ENCODE measurements at places on chromosomes 5 and 9. TPM values are rescaled to one million over a fixed set of nuclear protein-coding genes. Genes with fewer than 3 reads are reported as not detected.

The SLC36A3 gene
- not detected for total RNA-seq

The TAF11L5 gene
- total RNA-seq: not detected

The ALDH1A1 gene
- total RNA-seq: 10.9 TPM

The SLC45A2 gene
- 0.45 TPM for total RNA-seq

The TMEM215 gene
- 0.07 TPM for total RNA-seq

The RANBP17 gene
- total RNA-seq: 60.8 TPM

The LRRC70 gene
- total RNA-seq: 1.7 TPM

The PCDHGB4 gene
- 35.5 TPM for total RNA-seq

DNA sequence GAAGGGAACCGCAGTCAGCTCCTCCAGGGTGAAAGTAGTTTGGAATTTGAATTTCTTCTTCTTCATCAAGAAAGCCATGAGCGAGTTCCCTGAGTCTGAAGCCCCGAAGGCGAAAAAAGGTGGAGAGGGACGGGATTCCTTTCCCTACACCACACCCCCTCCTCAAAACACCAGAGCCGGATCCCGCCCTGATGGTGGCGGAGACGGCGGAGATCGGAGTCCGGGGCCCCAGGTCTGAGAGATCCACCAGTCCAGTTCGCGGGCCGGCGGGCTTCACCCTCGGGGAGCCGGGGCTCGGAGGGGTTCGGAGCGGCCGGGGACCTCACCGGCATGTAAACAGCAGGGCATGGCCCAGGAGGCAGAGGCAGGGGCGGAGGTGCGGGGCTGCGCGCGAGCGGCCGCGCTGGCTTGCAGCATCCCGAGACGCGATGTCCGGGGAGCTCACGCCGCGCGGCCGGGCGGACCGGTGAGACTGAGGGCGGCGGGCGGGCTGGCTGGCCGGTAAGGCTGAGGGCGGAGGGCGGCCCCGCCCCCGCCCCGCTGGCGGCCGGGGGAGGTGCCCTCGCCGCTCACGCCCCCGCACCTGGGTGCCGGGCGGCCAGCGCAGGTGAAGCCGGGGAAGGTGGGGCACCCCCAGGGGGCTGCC, 606 bp downstream of the EEIG1 start:
- peak overlapping the region; percentile 97 for H3K4me3 ChIP-seq
- H3K36me3 ChIP-seq: no peaks in the 10 kb centered on the region
- no peaks in the 10 kb centered on the region for H3K27me3 ChIP-seq

DNA sequence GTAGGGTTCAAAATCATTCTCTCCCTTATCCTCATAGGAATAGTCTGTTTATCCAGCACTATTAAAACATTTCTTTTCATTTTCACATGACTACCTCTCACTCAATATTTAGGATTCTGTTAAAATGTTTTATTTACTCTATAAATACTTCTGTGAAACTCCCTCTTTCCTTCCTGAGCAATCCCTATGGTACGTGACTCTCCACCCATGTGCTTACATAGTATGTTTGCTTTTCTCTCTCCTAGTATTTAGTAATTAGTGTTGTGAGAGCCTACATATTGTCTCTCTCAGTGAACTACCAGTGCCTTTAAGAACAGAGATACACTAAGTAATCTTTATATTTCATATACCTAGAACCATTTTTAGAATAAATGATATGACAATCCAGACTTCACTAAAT, 46.0 kb downstream of the PTPRD start:
- H3K36me3 ChIP-seq: no peaks in the 10 kb centered on the region
- H3K4me3 ChIP-seq: no peak overlapping the region
- H3K27ac ChIP-seq: no peak overlapping the region
- DNase-seq: no peak
- peaks cover 3% of the 10 kb centered on the region for H3K4me1 ChIP-seq
- H3K27me3 ChIP-seq: no peaks in the 10 kb centered on the region

DNA sequence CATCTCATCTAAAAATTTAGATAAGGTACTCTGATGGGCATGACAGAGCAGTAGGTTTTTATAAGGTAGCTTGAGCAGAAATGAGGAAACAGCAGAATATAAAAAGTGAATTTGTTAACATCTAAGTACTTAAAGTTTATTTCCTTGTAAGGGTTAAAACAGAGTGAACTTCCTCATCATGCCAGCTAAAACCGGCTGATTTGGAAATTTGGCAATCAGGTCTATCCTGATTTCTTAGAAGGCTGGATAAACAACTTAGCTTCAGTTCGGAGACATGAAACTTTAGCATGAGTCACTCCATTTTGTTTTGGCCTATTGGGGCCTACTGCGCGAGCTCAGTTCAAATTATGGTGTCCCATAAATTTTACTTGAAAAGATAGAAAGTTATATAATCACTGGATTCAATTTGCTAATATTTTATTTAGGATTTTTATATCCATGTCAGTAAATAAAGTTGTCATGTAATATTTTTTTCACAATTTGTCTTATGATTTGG, 241.6 kb upstream of the RORB start:
- no peak overlapping the region for H3K27ac ChIP-seq
- H3K4me3 ChIP-seq: no peak overlapping the region
- DNase-seq: no peak
- no peaks in the 10 kb centered on the region for H3K36me3 ChIP-seq
- no peaks in the 10 kb centered on the region for H3K4me1 ChIP-seq
- no peaks in the 10 kb centered on the region for H3K27me3 ChIP-seq

DNA sequence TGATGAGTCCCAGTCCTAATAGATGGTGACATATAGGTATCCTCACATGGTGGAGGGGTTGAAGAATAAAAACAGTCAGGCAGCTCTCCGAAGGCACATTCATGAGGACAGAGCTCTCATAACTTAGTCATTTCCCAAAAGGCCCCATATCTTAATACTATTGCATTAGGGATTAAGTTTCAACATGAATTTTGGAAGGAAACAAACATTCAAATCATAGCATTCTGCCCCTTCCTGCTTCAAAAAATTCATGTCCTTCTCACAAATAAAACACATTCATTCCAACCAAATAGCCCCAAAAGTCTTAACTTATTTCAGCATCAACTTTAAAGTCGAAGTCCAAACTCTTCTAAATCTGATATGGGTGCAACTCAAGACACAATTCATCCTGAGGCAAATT, 277.2 kb upstream of the NR4A3 start:
- no peak overlapping the region for H3K27ac ChIP-seq
- H3K4me1 ChIP-seq: no peaks in the 10 kb centered on the region
- H3K4me3 ChIP-seq: no peak overlapping the region
- H3K27me3 ChIP-seq: peaks cover 2% of the 10 kb centered on the region
- no peak for DNase-seq

DNA sequence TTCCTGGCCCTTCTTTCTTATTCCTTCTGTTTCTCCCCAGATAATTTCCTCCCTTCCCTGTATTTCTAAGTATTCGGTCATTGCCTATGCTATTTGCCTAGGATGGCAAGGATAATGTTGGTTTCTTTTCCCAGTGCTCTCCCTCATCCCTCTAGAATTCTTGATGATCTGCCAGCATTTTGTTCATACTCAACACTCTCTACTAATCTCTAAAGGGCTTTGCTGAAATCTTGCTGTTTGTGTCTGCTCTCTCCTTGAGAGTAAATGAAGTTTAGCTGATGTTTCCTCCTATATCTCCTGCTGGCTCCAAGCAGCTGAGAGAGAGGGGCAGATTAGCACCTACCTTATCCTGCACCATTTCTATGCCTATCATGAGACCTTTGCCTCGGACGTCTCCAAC, 38.1 kb downstream of the AGXT2 start:
- no peak overlapping the region for H3K4me3 ChIP-seq

- no peak overlapping the region for H3K27ac ChIP-seq
- H3K4me3 ChIP-seq: no peak overlapping the region
- H3K27me3 ChIP-seq: no peaks in the 10 kb centered on the region
- no peak for DNase-seq
- H3K4me1 ChIP-seq: peaks cover 8% of the 10 kb centered on the region
- peaks cover 11% of the 10 kb centered on the region for H3K36me3 ChIP-seq
Observed at GRCh38 chr9:95415158-95415557, 97.6 kb upstream of the FANCC start.

- no peaks in the 10 kb centered on the region for H3K36me3 ChIP-seq
- H3K27me3 ChIP-seq: peaks cover 6% of the 10 kb centered on the region
- no peak overlapping the region for H3K27ac ChIP-seq
- no peak overlapping the region for H3K4me3 ChIP-seq
Observed at GRCh38 chr5:137615171-137615775, 116.1 kb upstream of the SPOCK1 start.

GRCh38 chr5:157025093-157025698, 33.7 kb downstream of the HAVCR1 start:
- no peaks in the 10 kb centered on the region for H3K36me3 ChIP-seq
- H3K4me3 ChIP-seq: no peak overlapping the region
- no peaks in the 10 kb centered on the region for H3K27me3 ChIP-seq
- DNase-seq: no peak

DNA sequence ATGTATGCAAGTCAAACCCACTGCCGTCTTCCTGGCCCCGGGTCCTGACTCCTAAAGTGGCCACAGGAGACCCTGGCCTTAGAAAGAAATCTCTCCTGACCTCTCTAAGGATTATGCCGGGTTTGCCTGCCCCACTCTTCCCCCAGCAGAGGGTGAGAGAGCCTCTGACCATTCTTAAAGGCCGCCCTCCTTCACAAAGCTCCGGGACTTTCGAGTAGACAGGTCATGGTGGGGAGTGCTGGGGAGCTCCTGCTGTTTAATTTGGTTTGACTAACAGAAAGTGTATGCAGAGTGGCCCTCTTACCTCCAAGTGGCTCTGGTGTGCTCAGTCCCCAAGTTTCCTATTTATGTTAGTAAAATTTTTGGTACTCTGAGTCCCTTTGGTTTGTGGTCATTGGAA, 111.8 kb downstream of the LRRC70 start:
- no peaks in the 10 kb centered on the region for H3K27me3 ChIP-seq
- H3K36me3 ChIP-seq: no peaks in the 10 kb centered on the region
- H3K4me1 ChIP-seq: peaks cover 4% of the 10 kb centered on the region
- no peak for DNase-seq

- H3K4me3 ChIP-seq: no peak overlapping the region
- H3K36me3 ChIP-seq: no peaks in the 10 kb centered on the region
- no peak overlapping the region for H3K27ac ChIP-seq
Observed at GRCh38 chr5:72605632-72606031, 98.4 kb upstream of the ZNF366 start.

- peaks cover 3% of the 10 kb centered on the region for H3K36me3 ChIP-seq
- H3K27me3 ChIP-seq: no peaks in the 10 kb centered on the region
- no peak overlapping the region for H3K27ac ChIP-seq
- no peak for DNase-seq
- H3K4me1 ChIP-seq: peaks cover 19% of the 10 kb centered on the region
Observed at GRCh38 chr9:69601698-69602097, 70.5 kb downstream of the APBA1 start.

DNA sequence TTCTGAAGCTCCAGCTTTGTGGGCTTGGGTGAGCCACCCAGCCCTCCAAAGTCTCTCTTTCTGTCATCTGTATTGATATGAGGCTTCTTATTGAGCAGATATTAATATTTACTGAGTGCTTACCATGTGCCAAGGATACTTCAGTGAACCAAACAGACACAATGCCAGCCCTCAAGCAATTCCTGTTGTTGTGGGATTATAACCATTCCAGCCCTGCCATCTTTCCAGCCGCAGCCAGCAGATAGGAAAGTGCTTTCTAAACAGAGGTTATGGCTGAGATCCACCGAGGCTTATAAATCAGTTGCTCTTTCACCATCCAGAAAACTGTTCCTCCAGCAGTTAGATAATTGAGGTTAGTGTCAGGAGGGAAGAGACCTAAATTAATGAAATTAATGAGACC, 137.7 kb upstream of the ALDH1B1 start:
- no peaks in the 10 kb centered on the region for H3K27me3 ChIP-seq
- H3K27ac ChIP-seq: no peak overlapping the region
- peaks cover 10% of the 10 kb centered on the region for H3K4me1 ChIP-seq
- H3K4me3 ChIP-seq: no peak overlapping the region
- no peak for DNase-seq
- H3K36me3 ChIP-seq: peaks cover 1% of the 10 kb centered on the region

GRCh38 chr9:99826579-99826978, 4.9 kb downstream of the NR4A3 start:
- H3K4me3 ChIP-seq: no peak overlapping the region
- H3K27ac ChIP-seq: no peak overlapping the region
- DNase-seq: no peak
- peaks cover 32% of the 10 kb centered on the region for H3K4me1 ChIP-seq
- H3K36me3 ChIP-seq: peaks cover 17% of the 10 kb centered on the region

DNA sequence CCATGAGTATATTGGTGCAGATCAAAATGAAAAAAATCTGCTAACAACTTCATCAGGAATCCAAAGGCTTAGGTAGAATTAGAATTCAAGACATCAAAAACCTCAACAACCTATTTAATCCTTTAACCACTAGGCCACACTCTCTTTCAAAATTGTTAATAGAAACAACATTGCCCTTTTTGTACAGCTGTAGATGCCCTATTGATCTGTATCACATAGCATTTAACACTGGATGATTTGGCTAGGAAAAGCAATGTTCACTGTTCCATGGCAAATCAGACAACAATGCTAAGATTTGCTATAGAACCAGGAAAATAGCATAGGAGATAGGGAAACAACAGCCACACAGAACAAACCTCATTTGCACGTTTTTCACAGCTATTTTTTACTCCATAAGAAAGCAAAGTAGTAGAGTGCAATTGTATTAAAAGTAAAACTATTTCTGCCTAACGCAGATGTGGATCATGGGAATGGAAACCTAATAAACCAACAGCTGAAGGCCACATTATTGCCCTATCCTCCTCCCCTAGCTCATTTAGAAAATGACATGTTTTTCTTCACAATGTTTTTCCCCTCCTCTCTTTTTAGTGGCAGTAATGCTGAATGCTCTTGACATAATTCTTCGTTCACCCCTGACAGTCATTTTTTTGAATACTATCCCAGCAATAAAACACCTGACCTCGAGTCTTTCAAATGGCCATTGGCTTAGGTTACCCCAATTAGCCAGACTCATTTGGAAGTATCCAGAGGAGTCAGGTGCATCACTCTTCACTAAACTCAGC, 373.0 kb upstream of the CCNH start:
- DNase-seq: no peak
- no peaks in the 10 kb centered on the region for H3K36me3 ChIP-seq
- H3K4me1 ChIP-seq: no peaks in the 10 kb centered on the region
- H3K27me3 ChIP-seq: peaks cover 67% of the 10 kb centered on the region
- H3K4me3 ChIP-seq: no peak overlapping the region
- no peak overlapping the region for H3K27ac ChIP-seq

GRCh38 chr9:69213647-69214046, 39.6 kb downstream of the TJP2 start:
- H3K4me3 ChIP-seq: no peak overlapping the region
- H3K36me3 ChIP-seq: peaks cover 7% of the 10 kb centered on the region
